Calu3 (cell line): ENCODE measurements at places on chromosomes 3 and 15. TPM values are rescaled to one million over a fixed set of nuclear protein-coding genes. Genes with fewer than 3 reads are reported as not detected.

DNA sequence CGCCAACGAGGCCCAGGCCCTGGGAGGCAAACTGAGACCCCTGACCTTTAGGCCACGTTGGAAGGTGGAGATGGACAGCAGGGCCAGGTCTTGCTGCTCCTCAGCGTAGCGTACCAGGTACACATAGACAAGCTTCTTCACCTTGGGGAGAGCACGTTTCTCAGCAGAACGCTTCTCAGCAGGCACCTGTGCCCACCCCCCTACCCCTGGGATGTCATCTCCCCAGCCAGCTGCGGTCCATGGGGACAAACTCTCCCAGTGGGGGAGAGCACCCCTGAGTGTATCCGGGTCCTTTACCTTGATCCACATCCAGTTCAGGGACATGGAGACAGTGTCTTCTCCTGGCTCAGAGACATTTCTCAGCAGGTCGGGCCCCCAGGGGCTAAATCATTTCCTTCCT, 21.0 kb downstream of the AP3B2 start:
- no peak overlapping the region for H3K27ac ChIP-seq
- no peak for DNase-seq
- H3K4me1 ChIP-seq = no peaks in the 10 kb centered on the region
- no peak overlapping the region for H3K4me3 ChIP-seq

DNA sequence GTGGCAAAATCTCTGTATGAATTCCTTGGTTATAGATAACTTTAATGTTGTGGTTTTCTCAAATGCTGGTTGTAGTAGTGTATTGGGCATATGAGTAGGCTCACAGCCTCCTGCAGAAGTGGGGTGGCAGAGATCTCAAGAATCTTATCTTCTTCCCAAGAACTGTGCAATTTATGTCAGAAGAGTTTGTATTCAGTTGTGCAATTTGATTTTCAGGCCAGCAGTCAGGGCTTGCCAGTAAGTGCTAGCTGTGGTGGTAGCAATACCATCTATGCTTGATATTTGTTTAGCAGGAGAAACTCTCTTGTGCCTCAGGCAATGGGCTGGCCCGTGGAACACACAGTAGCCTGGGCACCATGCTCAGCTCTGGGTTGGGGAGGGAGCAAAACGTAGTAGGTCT, 58.4 kb upstream of the GOLIM4 start:
- H3K4me3 ChIP-seq = no peak overlapping the region
- no peaks in the 10 kb centered on the region for H3K36me3 ChIP-seq

- no peak overlapping the region for H3K4me3 ChIP-seq
- DNase-seq = peak; percentile 68
- H3K4me1 ChIP-seq = no peaks in the 10 kb centered on the region
- H3K27me3 ChIP-seq = peaks cover 84% of the 10 kb centered on the region
- H3K36me3 ChIP-seq = no peaks in the 10 kb centered on the region
These were observed 217.6 kb downstream of the ARRDC4 start for GRCh38 chr15:98177966-98178592.

DNA sequence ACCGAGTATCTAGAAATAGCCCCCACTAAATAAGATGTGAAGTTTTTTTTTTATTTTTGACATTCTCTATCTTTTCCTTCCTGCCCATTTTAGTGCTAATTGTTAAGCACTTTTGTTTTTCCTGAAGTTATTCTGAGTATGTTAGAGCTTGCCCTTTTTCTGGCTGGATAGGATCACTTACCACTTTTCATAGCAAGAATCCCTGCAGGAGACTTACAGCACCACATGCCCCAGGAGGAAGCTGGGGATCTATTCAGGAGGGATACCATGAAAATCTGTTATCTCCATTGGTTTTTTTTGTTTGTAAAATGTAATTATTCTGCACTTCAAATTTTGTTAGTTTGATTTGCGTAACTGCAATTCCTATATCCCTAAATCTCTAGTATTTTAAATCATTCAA, 968.4 kb downstream of the ZPLD1 start:
- H3K4me1 ChIP-seq = no peaks in the 10 kb centered on the region
- no peaks in the 10 kb centered on the region for H3K36me3 ChIP-seq
- no peak overlapping the region for H3K27ac ChIP-seq
- H3K4me3 ChIP-seq = no peak overlapping the region
- no peak for DNase-seq

Gene NMD3
- total RNA-seq = 90.7 and 104 TPM in 2 replicates
